ENCODE measurements at places on chromosomes 2 and 18.

GRCh38 chr18:35122586-35123224 lies 81.5 kb downstream of the MAPRE2 start:
- DNase-seq: peak; percentile 14

DNA sequence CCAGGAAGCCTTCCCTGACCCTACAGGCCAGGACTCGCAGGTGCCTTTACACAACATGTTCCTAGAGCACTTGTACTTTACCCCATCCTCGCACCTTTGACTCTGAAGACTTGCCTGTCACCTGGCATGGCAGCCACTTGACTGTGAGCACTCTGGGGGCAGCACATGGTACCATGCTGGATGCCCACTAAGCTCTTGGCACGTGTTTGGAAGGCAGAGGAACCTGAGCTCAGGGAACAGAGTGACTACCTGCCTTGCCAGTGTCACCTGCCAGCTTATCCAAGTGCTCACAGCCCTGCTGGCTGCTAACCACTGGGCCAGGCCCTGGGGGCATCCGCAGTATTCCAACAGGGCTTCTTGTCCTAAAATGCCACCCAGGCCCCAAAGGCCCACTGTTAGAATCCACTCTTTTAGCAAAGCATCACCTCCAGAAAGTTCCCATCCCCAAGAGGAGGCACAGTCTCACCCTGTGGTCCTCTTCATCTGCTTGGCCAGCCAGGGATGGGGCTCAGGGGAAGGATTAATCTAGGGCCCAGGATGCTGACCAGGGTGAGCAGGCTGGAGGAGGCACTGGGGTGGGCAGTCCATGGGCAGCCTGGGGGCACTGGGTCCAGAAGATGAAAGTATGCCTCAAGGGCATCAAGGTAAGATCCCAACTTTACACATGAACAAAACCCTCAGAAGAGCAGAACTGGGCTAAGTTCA lies 57.0 kb downstream of the ZBTB7C start:
- DNase-seq: no peak

GRCh38 chr2:121078899-121079298 lies 206.1 kb downstream of the TFCP2L1 start:
- no peak for DNase-seq

DNA sequence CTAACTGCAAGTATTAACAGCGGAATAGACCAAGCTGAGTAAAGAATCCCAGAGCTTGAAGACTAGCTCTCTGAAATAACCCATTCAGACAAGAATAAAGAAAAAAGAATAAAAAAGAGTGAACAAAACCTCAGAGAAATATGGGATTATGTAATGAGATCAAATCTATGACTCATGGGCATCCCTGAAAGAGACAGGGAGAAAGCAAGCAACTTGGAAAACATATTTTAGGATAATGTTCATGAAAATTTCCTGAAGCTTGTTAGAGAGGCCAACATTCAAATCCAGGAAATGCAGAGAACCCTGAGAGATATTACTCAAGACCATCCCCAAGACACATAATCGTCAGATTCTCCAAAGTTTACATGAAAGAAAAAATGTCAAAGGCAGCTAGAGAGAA lies 17.3 kb downstream of the PFN4 start:
- DNase-seq: no peak

GRCh38 chr2:63003351-63003750 lies 47.3 kb upstream of the OTX1 start:
- DNase-seq: no peak

DNA sequence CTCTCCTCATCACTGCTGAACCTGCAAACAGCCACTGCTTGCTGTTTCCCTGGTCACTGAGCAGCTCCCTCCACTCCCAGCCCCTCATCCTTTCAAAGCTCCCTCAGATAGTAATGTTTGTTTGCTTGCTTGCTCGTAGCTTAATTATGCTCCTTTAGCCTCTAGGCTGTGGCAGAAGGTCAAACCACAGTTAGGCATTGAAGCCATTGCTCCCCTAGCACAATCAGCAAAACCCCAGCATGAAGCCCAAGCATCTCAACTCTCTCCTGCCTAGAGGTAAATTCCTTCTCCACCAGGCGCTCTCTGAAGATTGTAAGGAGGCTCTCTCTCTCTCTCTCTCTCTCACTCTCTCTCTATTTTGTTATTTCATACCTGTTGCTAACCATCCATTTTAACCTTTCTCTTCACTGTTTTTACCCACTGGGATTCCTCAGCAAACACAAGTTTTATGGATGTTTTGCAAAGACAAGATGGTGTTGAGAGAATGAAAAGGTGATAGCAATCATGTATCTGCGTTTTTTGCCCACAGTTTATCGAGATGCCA lies 135.9 kb upstream of the HNRNPA3 start:
- DNase-seq: no peak

DNA sequence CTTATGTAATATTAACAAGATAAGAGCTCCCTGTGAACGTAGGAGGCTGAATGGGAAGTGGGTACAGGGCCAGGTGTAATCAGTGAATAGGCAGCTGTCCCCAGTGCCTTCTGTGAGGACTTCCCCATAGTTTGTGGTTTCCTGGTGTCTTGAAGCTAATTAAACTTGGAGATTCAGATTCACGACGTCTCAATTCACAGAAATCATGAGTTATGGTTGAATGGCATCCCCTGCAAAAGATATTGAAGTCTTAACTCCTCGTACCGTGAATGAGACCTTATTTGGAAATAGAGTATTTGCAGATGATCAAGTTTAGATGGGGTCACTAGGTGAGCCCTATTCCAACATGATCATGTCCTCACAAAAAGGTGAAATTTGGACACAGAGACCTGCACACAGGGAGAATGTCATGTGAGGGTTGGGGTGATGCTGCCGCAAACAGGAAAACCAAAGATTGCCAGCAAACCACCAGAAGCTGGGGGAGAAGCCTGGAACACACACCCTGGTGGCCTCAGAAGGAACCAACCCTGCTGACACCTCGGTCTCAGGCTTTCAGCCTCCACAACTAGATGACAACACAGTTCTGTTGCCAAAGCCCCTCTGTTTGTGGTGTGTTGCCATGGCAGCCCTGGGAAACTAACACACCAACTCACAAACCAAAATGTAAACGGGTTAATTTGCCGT lies 13.2 kb downstream of the ARL4C start:
- peak; percentile 68 for DNase-seq

DNA sequence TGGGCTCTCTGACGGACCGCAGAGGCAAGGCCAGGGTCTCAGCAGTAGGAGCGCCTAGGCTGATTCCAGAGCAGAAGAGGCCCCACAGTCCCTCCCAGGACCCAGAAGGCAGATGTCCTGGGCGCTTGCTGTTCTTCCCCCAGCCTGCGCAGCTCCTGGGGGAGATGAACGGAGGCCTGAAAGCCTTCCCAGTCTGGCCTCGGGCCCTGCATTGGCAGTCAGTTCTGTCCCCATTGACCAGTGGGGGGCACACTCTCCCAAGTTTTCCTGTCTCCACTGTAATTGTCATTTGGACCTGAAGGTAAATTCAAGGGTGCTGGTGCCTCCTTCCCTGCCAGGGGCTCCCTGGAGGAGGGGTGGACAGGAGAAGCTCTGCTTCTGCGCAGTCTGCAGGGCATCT lies 345.7 kb downstream of the CYP26B1 start:
- DNase-seq: no peak

DNA sequence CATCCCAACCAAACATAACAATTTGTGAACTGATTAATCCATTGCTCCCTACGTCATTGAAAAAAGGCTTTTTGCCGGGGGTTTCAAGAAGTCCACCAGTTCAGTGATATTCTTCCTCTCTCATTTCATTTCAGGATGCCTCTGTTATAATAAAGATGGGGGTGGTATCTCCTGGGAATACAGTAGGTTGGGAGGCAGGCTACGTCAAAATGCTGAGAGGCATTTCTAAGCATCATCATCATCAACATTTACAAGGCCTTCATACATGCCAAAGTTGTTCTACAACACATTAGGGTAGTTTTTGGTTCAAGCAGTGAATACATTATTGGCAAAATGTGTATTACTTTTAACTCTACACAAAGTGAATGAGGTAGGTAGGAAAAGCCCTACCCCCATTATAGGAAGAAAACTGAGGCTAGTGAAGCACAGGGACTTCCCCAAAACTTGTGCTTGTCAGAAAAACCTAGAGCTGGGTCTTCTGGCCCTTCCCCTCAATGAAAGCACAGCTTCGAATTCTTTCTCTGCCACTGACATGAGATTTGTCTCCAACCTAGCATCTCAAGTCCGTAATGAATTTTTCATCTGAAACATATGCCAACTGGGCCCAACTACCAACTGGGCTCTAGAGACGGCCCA lies 11.3 kb downstream of the OSR1 start:
- DNase-seq: no peak

- DNase-seq: no peak
Observed at GRCh38 chr18:79479116-79479760, 83.5 kb downstream of the NFATC1 start.

DNA sequence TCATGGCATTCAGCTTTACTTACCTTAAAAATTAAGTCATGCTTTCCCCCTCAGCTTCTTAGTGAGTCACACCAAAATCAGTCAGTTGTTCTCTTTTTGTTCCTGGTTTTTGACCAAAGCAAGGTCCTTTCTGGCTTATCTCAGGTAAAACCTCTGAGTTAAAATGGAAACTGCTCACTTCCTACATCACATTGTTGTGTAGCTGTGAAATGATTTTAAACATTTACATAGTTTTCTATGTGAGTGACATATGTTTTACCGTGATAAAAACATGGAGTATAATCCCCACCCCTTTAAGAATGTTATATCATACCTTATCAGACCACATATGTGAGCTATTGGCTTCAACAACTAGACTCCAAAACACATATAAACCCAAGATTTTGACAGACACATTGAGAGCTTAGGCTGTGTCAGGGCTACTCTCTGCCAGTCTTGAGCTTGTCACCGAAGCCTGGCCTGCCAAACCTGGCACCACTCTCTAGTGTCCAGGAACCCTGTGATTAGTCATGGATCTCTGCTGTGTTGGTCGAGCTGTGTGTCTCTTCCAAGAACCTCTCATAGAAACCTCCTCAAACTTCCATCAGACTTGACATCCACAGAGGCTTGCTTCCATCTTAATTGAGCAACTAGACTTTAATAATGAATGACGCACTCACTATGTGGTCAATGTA lies 294.5 kb upstream of the FBXO11 start:
- no peak for DNase-seq

DNA sequence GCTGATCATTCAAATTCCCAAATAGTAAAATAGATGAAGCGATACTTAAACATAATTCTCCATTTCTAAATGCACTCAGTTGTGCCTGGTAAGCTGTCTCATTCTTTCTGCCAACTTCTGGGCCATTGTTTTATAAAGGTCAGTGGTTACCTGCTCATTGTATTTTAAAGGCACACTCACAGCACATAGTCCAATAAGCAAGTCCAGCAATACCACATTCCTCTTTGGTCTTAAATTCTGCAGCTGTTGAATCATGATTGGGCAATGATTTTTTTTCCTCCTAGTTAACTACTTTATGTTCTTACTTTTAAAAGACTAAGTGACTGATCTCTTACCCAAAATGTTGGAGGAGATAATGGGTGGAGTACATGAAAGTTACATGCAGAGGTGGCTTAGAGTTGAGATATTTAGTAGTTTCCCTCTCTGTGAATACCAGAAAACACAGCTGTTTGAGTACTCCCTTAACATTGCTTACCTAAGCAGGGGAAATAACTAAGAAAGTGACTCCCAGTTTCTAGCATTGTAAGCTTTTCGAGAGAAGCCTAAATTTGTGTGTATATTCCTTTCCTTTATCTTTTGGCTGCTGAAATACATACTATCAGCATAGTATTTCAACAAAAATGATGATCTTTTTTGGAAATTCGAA lies 220.7 kb downstream of the CAMKMT start:
- DNase-seq: no peak
